NCI-H1694 (cell line): ENCODE measurements at places on chromosomes 3 and 15.

DNA sequence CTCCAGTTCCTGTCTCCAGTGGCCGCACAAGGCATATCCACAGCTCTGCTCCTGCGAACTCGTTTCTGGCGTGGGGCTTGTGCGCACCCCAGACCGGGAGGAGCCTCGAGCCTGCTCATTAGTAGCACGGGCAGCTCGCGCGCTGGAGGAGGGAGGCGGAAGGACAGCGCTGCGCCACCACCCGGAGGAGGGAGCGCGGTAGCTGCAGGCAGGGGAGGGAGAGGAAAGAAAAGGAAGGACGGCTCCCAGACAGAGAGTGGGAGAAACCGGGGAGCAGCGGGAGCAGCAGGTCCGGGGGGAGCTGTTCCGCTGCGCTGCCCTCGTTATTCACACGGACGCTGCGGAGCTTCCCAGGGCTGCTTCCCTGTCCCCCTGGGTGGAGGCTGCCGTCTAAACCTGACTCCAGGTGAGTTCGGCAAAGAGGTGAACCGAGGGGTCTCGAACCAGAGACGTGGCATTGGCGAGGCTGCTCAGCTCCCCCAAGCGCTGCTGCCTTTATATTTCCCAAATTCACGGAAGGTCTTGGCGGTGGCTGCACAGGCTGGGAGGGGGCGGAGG, 121.3 kb upstream of the ZNF717 start:
- no peak for DNase-seq

DNA sequence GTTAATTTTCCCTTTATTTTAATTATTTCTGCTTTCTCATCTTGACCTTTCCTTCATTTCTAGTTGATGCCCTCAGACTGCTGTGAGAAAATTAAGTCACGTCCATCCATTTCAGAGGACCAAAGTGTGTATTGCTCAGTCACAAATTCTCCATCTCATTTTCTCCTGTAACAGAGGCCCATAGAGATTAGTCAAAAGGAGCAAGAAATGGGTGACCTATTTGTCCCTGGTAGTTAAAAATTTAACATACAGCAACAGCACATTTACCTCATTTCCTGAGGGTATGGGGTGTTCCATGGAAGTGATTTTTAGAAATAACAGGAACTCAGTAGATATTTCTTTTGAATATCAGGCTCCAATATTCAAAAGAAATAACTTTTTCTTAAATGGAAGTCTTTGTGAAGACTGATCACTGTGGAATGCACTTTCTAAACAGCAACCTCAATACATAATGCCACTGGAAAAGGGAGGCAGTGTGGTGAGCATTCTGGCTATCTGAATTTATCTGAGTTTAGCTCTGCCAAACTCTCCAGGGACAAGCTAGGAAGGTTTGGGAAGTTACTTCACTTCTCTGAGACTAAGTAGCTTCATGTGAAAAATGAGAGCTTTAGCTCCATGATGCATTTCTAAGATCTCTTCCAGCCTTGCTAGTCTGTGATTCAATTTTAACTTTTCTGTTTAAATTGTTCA, 808.2 kb downstream of the SQOR start:
- no peak for DNase-seq

GRCh38 chr3:53229606-53230005, 26.2 kb downstream of the TKT start:
- DNase-seq = no peak

- no peak for DNase-seq
These were observed 928.9 kb upstream of the NR2F2 start for GRCh38 chr15:95401587-95401986.

DNA sequence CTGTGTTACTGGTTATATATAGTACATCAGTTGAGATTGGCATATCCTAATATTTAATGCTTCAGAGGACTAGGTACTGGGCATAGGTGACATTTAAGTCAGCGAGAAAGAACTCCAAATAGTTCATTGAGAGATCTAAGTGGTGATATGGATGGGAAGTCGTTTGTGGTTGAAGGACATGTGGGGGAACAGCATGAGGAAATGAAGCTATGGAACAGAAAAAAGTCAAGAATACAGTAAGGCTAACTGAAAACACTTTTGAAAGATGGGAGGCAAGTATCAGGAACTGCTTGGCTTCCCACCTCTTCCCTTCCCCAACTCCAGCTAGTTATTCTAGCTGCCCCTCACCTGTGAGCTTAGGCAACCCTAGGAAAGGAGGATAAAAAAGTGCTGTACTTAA, 3.7 kb upstream of the MYO5A start:
- DNase-seq = no peak

DNA sequence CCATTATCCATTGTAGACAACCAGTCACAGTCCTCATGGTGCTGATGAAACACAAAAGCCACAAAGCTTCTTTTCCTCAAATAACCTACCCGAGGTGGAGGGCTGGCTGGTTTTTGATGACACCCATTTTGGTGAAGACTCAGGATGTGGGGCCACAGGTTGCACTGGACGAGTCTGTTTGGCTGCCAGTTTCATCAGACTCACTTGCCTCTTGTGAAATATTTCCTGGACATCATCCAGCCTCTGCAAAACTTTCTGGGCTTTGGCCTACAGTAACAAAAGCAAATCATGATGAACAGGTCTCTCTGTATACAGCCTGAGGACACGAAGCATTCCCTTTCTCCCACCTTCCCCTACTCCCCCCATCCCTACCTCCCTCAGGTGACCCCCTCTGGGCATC, 42.2 kb downstream of the B3GNT5 start:
- DNase-seq = no peak

DNA sequence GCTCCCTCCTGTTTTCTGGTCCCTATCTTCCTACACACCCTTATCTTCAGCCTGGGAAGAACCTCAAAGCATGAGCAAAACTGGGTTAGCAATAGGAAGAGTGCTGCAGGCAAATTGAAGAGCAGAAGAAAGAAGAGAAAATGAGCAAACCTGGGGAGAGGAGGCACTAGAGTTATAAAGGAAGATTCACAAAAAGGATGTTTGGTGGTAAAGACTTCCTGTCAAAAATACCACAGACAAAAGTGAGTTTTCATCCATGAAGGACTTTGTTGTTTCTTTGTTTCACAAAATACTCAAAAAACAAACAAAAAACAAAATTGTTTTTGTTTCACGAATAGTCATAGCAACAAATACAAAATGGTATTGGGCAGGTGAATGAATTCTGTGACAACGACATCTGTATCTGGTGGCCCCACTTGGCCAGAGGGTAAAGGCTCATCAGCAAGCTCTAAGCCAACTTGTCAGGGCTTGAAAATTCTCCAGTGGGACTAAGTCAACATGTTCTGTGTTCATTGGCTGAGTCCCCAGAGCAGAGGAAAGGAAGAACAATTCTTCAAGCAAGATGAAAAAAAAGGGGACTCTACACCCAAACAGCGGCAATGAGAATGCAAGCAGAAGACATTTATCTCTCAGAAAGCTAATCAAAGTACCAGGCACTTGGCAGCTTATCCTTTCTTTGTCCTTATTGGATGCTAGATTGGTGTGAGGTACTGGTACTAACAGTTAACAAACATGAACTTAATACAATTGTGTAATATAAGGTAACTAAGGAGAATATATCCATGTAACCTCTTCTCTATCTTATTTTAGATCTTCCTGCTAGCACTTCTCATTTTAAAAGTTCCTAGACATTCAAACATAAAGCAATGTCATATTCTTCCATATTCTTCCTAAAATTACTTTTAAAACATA, 9.7 kb downstream of the ATP8B4 start:
- no peak for DNase-seq

GRCh38 chr3:41507336-41508062, 308.2 kb downstream of the CTNNB1 start:
- DNase-seq = no peak

GRCh38 chr15:25903024-25903581, 40.0 kb upstream of the ATP10A start:
- DNase-seq = no peak

GRCh38 chr3:134838599-134838998, 43.5 kb downstream of the EPHB1 start:
- DNase-seq = no peak

DNA sequence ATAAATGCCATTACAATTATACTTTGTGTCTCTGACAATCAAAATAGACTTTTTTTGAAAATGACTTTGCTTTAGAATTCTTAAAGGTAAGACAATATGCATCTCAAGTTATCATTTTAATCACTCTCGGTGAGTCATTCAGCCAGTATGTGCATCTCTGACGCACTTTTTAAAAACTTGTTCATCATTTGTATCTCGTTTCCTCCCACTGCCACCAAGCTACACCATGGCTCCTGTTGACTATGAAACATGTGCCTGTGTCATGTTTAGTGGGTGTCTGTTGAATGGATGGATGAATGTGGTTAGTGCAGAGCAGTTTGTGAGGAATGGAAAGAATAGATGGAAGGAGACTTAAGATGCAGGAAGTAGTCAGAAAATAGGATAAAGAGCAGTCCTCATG, 68.6 kb downstream of the ARPP21 start:
- DNase-seq = no peak

DNA sequence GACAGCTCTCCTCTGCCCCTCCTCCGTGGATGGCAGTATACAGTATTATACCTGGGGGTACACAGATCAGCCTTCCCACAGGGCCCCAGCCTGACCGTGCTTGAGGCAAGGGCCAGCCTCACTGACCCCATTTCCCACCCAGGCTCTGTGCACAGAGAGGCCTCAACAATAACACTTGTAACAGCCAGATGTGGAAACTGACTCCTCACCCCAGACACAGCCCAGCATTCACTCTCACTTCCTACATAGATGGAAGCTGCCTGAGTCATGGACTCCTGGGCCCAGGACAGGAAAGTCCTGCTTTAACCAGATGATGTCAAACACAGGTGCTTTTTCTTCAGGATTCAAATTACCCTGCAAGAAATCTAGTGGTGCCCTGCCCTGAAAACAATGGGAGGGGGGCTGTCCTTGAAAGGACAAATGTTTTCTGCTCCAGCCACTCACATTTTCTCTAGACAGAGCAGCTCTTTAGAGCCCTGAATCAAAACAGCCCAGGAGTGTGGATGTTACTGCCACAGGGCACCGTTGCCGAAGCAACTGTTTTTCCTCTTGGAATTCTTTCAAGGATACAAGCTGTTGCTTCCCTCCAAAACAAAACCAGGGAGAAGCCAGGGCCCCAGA, 16.4 kb downstream of the CCDC12 start:
- DNase-seq = no peak

DNA sequence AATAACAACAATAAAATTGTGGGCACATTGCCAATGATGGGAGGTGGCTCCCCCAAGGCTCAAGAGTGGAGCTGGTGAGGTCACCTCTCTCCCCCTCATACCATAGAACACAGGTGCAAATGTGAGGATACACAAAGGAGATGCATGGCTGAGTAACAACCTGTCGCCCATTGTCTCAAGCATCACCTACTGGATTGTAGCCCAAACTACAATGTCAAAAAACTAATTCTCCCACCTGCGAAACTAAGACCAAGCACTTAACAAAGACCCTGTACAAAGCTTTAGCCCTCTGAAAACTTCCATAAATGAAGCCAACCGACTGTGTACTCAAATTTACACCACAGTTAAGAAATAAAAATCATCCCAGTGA, 50.4 kb upstream of the IGSF11 start:
- no peak for DNase-seq

- DNase-seq = no peak
These were observed 31.5 kb downstream of the RASGRF1 start for GRCh38 chr15:79059081-79059572.

- DNase-seq = no peak
These were observed 597 bp upstream of the GBE1 start for GRCh38 chr3:81761904-81762580.

DNA sequence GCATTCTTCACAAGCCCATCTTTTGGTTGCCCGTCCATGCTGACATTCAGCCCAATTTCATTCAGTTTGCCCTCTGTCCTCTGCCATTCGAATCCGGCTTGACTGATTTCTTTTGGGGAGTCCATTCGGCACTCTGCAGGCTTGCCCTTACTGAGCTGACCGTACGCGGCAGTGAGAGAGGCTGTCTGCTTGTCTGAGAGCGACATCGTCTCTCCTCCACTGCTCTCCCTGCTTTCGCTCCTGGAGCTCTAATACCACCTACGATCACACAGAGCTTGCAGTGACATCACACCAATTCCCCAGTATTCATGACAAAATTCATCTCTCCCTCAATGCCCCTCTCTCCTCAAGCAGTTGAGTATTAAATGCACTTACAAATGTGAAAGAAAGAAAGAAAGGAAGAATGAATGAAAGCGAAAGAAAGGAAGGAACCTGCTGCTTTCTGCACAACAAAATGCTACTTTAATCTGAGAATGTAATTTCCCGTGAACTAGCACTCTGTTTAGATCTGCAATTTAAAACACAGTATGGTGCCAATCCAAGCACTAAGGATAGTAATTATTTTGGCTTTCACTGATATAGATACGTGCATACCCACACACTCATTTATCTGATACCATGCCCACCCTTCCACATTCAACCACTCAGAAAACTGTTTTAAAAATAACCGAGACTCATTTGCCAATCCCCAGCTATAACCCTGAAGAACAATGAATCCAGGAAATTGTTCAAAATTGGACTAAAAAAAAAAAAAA, 89.5 kb downstream of the DHX30 start:
- no peak for DNase-seq

DNA sequence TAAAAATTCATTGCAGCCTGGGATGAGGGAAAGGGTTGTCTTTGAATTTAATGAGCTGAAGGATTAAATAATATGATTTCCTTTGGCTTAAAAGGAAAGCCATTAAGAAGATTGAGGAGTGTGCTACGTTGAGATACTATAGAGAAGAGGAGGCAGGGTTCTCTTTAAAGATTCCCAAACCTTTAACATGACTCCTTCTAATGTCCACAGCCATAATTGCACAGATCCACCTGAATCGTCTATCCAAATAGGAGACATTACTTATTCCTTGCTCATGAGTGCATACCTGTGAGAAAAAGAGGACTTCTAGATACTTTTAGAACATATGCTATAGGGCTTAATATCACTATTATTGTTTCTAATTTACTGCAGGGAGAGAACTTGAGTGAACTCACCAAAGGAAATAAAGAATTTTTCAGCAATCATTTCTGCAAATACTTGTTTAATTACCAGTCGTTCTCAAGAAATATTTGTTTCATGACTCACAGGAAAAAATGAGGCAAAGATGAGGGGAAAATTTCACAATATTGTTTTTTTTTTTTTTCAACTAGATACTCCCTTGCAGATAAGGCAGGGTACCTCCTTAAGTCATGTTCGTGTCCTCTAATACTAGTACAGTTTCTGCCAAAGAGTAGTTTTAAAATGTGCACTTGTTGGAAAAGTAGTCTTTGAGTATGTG, 8.9 kb upstream of the SUCNR1 start:
- no peak for DNase-seq

DNA sequence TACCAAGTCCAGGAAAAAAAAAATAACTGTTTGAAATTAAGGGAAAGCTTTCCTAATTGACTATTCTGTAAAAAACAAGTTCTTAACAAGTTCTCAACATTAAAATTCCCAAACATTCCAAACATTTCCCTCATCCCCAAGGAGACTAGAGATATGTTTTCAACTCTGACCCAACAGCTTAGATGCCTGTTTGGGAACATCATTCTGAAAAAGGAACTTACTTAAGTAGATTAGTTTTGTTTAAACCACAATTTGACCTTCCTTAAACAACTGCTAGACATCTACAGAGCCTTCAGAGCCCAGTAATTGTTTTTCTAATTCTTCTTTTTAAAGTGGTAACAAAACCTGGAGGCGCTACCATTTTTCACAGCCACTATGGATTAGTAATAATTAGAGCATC, 12.8 kb downstream of the UBR1 start:
- no peak for DNase-seq
